ENCODE measurements at places on chromosomes 6 and 20. TPM values are rescaled to one million over a fixed set of nuclear protein-coding genes. Genes with fewer than 3 reads are reported as not detected.

The ARFGAP1 gene
- total RNA-seq, result 49.2 TPM

The NHLRC1 gene
- total RNA-seq, result not detected

The CNKSR3 gene
- under 0.01 TPM for total RNA-seq

The LHFPL5 gene
- not detected for total RNA-seq

The PREX1 gene
- total RNA-seq, result not detected

The PTCHD4 gene
- not detected for total RNA-seq

The OR2H1 gene
- total RNA-seq, result not detected

The LAMA2 gene
- 0.04 TPM for total RNA-seq

DNA sequence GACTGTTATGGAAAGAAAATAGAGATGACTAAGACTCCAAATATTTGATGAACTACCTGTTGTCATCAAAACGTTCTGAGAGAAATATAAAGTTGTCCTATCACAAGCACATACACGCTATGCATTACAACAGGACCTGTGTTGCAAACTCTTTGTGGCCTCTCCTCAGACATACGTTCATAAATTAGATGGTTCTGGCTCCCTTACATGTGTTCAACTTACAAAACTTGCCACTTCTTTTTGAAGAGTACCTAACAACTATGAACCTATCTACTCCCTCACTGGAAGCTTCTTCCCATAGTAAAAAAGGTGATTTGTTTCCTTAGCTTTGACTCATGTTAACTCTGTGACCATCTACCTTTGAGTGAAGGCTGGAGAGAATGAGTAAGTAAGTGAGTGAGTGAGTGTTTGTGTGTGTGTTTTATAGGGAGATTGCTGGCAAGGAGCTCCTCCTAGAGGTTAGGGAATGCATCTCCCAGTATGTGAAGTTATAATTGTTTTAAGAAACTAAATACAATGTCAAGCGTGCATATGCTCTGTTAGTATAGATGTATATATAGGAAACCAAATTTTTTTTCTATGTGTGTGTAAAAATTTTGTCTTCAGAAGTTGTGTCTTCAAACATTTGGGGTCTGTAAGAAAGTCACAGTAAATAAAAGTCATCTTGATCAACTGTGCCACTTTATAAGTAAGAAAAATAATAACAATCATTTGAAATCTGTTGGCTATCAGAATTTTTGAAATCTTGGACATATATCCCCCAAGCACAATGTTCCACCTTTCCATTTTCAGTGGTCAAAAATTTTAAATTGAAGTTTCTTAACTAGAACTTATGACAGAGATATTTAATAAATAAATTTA, 1211.1 kb upstream of the GJE1 start:
- DNase-seq, result peak; percentile 72

- no peak for DNase-seq
Observed at GRCh38 chr6:15685619-15686018, 22.8 kb upstream of the DTNBP1 start.

GRCh38 chr6:52417675-52418111, 2.4 kb upstream of the EFHC1 start:
- no peak for DNase-seq

DNA sequence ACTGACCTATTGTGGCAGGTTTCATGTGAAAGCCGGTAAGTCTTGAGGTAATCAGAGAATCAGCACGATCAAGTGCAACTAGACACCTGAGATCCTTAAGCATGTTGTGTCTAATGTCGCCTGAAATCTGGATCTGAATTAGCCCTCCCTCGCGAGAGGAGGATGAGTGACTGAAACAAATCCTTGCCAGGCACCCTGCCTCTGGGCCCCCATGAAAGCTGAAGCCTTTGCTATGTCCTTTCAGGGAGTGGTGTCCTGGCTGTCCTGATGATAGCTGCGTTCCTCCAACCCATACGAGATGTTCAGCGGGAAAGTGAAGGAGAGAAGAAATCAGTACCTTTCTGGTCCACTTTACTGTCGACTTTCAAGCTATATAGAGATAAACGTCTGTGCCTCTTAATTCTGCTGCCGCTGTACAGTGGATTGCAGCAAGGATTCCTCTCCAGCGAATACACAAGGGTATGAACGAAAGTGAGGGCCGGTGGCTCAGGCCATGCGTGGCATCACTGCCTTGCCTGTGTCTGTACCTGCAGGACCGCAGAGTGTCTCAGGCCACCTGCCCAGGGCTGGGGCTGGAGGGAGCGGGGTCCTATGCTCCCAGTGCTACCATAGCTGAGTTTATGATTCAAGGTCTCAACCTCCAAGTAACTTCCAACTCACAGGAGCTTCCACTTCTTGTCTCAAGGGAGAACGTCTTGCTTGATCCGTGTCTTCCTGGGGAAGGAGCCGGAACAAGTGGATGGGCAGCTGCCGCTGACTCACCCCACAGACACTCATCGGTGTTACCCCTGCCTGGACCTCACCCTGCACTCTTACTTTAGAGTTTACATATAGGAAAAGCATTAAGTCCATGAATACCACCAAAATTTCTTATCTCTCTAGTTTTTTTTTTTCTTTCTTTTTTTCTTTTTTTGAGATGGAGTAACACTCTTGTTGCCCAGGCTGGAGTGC, 12.8 kb downstream of the UNC93A start:
- DNase-seq, result no peak

DNA sequence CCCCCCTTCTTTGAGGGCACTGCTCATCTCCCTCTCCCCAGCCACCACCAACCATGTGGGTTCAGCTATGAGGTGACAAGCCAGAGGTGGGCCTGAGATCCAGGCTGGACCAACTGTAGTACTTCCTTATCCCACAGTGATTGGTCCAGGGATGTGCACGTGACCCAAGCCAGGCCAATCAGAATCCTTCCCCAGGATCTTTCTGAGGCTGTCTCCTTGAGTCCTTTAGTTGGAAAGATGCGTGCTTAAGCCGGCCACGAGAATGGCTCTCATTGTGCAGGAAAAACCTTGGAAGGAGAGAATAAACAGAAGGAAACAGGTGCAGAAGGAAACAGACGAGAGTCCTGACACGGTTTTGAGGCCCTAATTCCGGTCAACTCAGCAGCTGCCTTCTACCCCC, 39.2 kb downstream of the ZC3H12D start:
- DNase-seq, result peak; percentile 74

- no peak for DNase-seq
Observed at GRCh38 chr6:44120692-44121443, 6.4 kb downstream of the MRPL14 start.

DNA sequence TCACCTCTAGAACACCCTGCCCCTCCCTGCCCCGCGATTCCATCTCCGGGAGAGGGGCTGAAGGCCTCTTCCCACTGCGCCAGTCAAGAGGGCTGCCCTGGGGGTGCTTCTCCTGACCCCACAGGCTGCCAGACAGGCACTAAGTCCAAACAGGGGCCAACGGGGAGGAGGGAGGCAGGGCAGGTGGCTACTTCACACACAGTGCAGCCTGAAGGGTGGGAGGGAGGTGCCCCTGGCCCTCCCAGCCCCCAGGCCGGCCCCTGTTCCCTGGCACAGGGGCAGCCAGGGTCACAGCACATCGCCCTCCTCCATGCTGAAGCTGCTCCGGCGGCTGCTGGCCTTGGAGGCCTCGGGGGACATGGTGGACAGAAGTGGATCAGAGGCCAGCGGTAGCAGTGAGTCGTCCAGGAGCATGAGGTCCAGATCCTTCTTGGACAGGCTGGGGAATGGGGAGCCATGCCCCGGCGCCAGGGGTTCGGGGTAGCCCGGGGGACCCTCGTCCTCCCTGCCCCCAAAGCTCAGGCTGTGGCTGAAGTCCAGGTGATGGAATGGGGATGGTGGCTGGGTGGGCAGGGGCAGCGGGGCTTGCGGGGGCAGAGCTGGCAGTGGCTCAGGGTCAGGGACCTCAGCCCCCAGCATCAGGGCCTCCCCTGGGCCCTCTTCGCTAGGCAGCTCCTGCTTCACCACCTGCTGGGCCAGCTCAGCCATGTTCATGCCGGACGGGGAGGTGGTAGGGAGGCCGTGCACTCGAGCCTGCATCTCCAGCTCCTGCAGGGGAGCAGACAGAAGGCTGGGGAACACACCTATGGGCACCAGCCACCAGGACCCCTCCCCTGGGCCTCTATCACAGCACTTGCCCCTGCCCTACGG, 46.3 kb downstream of the MDFI start:
- no peak for DNase-seq

GRCh38 chr20:53937929-53938367, 132.4 kb downstream of the BCAS1 start:
- DNase-seq, result no peak

DNA sequence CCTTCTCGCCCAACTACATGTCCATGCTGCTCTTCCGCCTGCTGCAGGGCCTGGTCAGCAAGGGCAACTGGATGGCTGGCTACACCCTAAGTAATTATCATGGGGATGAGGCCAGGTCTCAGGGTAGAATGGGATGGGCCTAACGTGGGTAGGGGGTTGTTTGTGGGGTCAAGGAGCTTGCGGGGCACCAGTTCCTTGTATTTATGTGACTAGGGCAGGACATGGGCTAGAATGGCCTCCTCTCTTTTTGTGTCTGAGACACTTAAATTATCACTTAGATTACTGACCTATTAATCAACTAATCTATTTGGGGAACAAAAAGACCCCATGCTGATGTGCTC, 10.7 kb downstream of the SLC22A1 start:
- DNase-seq, result no peak

DNA sequence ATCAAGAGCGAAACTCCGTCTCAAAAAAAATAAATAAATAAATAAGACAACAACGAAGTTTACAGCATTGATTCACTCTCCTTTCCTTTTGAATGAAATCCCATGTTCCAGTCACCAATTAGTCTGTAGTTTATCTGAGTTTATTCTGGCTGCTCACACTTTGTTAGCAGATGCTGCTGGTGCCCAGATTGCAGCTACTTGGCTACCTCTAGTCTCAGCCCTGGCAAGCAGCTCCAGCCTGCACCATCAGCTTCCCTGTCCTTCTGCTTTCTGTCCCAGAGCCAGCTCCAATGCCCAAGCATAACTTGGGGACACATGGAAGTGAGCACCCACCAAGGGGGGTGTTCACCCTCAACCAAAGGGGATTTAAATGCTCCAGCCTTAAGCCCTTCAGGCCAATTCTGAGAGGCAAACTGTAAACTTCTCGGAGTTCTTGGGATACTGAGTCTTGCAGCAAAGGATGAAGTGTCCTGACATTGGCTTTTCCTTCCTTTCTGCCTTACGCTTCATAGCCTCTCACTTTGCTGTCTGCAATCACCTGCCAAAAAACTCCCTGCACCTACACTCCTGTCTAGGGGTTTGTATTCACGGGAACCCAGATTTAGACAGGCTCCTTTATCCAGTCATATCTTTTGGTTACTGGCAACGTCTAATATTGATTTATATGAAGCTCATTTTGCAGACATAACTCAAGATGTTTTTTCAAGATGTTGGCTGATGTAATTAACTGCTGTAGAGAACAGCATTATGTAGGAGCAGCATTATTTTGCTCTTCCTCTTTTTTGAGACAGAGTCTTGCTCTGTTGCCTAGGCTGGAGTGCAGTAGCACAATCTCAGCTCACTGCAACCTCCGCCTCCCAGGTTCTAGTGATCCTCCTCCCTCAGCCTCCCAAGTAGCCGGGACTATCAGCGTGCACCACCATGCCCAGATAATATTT, 9.8 kb upstream of the TASP1 start:
- no peak for DNase-seq

- no peak for DNase-seq
Observed at GRCh38 chr20:10761786-10762185, 88.0 kb upstream of the JAG1 start.

- DNase-seq, result no peak
Observed at GRCh38 chr20:23832775-23833513, 6.4 kb upstream of the CST2 start.

DNA sequence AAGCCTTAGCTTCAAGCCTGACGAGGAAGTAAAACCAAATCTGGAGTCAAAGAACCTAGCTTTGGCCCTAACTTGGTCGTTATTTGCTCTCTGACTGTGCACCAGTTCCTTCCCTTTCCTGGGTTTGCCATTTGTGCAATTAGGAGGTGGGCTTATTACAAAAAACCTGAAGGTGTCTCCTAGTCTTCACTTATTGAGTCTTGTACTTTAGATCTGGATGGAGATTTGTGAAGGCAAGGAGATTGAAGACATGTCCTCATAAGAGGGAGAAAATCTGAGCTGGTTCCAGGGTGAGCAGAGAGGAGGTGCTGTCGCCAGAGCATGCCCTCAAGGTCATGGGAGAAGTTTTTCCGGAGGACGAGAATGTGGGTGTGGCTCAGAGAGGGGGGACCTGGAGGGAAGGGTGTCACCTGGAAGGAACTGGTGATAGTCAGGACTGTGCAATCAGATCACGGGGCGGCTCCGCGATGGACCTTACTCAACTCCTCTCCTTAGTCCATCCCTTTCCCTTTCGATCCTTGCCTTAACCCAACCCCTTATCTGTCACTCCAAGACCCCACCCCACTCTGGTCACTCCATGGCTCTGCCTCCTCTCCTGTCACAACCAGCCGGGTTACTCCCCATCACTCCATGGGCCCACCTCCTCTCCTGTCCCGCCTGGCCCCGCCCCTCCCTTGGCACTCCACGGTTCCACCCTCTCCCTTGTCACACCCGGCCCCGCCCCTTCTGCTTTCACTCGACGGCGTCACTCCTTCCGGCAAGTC, 588 bp upstream of the ACSS2 start:
- peak; percentile 88 for DNase-seq

GRCh38 chr20:50470264-50470858, 39.8 kb upstream of the PTPN1 start:
- DNase-seq, result no peak

- DNase-seq, result no peak
Observed at GRCh38 chr20:9025011-9025410, 43.9 kb upstream of the PLCB4 start.

GRCh38 chr6:38159596-38159995, 340.1 kb downstream of the ZFAND3 start:
- no peak for DNase-seq

- DNase-seq, result no peak
Observed at GRCh38 chr6:117849087-117849486, 58.0 kb upstream of the SLC35F1 start.

DNA sequence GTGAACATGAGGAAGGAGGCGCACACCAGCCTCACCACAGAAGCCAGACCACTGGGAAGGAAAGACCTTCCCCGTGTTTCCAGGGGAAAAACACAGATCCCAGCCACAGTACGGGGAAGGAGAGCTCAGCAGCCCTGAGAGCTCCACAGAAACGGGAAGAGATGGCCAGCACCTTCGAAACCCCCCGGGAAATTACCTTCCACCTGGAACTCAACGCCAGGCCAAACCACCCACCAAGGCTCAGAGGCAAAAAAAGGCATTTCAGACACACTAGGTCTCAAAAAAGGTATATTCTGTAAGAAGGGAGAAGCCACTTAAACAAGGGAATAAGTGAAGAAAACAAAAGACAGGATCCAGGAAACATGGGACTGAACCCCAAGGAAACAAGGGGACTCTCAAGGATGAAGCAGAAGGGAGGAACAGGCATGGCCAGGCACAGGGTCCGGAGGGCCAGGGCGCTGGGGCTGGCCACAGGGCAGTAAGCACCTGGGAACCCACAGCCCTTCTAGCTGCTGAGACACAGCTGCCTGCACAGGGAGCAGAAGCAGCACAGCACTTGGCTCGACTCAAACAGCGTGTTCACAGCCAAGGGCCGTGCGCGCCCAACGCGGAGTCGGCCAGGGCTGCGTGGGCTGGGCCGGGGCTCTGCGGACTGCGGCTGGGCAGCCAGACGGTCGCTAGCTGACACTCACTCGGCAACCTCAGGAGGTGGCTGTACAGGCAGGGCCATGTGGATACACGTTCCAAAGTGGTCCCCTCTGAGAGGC, 44.6 kb downstream of the TAF4 start:
- DNase-seq, result no peak

GRCh38 chr6:124995131-124995530, 32.9 kb downstream of the RNF217 start:
- no peak for DNase-seq
